ENCODE measurements at places on chromosomes 11 and 22.

DNA sequence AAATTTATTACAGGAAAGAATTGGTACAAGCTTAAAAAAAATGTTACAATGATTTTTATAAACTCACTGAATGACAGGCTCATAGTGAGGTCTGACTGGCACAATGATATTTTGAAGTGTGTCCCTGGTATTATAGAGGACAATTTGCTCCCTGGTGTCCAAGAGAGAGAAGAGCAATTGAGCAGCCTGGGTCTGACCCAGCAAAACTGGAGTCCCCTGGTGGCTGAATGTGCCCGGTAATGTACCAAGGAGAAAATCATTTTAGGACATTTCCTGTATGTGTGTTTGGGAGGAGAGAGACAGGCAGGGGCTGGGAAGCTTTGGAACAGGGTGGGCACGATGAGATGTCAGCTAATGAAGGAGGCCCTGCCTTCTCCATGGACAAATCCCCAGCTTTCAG lies 125.3 kb downstream of the APOL5 start:
- ATAC-seq: no peak

- ATAC-seq: no peak
Observed at GRCh38 chr11:95495706-95496105, 264.7 kb upstream of the SESN3 start.

DNA sequence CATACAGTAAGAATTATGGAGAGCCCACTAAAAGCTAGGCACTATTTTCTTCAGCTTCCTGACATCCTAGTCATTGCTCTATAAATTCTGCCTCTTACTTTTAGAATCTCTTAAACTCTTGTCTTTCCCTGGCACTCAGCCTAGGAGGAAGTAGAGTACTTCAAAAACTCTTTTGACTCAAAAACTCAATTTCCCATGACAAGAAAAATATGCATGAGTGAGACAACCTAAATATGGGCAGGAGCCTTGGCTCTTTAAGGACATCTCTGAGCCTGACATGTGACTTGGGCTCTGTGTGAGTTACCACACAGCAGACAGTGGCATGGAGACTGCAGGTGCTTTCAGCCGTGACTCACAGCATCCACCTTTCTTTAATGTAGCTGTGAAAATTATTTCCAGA lies 97.5 kb upstream of the CCDC179 start:
- ATAC-seq: no peak

DNA sequence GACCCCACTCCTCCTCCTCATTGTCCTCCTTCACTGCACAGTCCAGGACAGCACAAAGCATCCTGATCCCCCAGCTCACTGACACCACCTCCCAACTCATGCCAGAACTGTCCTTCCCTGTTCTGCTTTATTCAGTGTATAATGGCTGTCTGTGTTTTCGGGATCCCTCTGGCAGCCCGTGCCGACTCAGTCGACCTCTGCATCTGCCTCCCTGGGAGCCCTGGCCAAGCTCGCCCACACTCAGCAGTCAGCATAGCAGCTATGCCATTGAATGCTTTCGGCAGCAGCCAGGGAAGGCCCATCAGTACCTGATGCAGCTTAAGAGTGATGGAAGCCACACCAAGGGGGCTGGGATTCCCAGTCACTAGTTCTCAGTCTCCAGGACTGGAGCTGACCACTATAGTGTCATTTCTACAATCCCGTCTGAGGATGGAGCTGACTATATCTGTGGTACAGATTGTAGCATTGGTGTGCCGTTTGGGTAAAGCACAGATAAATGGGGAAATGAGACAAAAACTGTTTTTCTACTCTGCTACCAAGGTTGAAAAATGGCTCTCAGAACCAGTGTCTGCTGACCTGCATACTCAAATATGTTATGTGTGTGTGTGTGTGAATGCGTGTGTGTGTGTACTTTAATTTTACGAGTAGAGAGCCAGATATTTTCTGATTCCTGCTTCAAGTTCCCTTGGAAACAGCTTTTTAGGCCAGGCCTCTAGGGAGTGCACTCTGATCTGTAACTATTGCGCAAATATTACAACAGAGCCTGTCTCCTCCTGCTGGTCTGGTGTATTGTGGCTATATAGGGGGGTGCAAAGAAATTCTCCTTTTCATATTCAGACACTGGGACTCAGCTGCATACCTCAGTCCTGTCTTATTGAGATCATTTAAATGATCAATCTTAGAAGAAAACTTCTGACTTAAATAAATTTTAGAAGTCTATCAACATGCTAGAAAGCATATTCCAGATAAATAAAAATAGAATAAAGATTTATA lies 78.8 kb upstream of the TOP3B start:
- no peak for ATAC-seq

DNA sequence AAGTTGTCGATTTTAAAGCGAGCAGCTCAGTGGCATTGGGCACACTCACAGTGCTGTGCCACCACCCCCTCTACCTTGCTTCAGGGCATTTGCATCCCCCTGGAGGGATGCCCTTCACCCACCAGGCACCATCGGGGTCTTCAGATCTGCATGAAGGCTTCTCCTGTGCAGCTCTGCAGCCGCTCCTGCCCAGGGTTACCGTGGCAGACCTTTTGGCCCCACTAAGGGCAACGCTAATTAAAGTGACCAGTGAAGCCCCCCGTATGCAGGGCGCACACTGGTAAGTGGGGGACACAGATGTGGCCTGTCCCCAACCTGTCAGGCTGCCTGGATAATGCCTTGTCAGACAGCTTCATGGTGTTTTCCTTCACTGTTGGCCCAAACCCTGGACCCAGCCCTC lies 1117.7 kb downstream of the BRD1 start:
- no peak for ATAC-seq

- ATAC-seq: peak; percentile 39
Observed at GRCh38 chr22:36237462-36238372, 1.6 kb downstream of the APOL2 start.

GRCh38 chr22:21003782-21004181 lies 1.9 kb upstream of the THAP7 start:
- no peak for ATAC-seq

DNA sequence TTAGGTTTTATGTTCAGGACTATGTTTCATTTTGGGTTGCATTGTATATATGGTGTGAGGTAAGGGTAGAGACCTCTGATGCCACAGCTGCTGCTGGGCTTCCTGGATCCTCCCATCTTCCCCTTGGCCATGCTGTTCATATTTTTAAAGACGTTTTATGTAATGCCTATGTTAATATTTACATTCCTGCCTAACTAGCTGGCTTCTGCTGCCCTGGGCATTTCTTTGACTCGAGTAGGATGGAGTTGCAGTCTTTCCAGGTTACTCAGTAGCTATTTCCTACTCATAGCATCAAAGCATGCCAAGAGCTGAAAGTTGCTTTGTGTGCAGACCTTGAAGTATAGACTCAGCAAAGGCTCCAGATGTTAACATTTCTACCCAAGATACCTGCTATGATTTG lies 220.5 kb upstream of the CADM1 start:
- ATAC-seq: no peak

DNA sequence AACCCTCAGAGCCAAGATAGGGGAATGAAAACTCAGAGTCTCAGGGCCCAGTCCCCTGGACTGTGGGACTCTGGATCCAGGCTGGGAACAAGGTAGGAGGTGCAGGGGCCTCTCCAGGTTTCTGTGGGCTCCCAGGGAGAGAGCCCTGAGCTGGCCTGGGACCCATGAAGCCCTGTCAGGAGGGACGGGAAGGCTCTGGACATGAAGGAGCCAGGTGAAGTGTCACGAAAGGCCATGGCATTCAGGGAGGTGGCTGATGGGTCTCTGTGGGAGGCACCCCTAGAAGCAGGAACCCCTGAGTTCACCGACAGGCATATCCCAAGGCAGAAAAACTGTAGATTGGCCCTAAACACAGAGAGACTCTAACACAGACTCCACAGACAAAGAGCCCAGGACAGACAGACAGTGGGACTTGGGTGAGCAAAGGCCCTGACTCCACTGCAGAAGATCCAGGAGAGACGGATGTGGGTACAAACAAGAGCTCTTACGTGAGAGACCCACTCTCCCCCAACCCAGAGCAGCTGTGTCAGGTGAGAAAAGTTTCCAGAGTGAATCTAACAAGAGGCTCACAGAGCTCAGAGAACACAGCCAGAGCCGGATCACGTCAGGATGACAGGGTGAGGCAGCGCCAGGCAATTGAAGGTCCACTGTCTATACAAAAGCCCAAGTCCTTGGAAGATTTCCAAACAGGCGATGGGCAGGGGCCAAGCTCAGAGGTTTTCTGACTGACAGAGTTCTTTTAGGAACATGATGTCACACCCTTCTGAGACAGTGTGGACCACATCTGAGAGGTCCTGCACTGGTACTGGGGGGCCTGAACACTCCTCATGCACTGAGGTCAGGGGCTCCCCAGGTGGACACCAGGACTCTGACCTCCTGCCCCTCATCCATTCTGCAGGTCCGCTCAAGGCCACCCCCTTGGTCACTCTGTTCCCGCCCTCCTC lies 27.4 kb downstream of the IGLL5 start:
- no peak for ATAC-seq

- no peak for ATAC-seq
Observed at GRCh38 chr11:910044-910588, 494 bp downstream of the CHID1 start.

DNA sequence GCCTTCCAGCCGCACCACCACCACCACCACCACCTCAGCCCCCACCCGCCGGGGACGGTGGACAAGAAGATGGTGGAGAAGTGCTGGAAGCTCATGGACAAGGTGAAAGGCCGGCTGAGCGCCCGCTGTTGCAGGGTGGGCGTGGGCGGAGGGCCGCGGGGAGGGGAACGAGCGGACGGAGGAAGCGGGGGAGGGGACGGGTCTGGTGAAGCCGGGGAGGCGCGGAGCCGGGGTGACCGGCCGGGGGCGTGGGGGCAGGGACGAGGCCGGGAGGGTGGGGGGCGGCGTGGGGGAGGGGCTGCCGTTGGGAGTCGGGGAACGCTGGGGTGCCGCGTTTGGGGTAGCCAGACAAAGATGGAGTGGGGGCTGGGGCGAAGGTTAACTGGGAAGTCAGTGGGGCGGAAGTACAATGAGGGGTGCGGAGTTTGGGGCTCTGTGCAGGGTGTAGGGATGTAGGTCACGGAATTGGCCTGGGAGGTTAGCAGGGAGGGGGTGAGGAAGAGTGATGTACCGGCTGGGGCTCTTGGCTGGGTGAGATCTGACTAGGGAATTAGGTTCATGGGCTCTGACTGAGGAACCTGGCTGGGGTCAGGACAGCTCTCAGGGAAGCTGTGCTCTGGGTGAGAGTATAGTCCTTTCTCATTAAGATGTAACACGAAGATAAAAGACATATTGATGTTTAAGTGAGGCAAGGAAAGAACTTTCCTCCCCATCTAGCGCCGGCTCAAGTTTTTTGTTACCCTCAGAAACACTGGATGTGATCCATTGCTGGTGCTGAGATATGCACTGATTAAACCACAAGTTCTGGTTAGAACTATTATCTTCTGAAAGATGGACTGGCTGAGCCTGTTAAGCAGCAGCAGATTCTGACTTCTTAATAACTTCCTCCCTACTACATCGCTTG lies 624 bp downstream of the CBL start:
- peak; percentile 11 for ATAC-seq

DNA sequence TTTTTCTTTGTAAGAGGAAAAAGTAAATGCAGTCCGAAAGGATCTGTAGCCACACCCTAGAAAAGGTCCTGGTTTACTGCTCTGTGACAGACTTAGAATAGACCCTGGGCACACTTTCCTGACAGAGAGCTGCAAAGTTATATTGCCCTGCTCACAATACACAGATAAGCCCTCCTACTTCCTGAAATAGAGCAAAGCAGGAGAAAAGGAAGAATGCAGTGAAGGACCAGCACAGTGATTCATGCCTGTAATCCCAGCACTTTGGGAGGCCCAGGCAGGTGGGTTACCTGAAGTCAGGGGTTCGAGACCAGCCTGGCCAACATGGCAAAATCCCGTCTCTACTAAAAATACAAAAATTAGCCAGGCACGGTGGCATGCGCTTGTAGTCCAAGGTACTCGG lies 2.2 kb downstream of the CYB561A3 start:
- ATAC-seq: no peak

All from activated CD4-positive, CD25-positive, alpha-beta regulatory T cell treated with anti-CD3 and anti-CD28 coated beads, Interleukin-2, amount 50 U/mL, for 24 hours (primary cell).